Stimulated activated CD8-positive, alpha-beta memory T cell treated with anti-CD3 and anti-CD28 coated beads, Interleukin-4, amount 100 ng/mL, for 1 hour (primary cell): ENCODE measurements at places on chromosomes 5 and 9.
A peak's percentile ranks its signal among the peaks of the same experiment; 100 is the strongest.

DNA sequence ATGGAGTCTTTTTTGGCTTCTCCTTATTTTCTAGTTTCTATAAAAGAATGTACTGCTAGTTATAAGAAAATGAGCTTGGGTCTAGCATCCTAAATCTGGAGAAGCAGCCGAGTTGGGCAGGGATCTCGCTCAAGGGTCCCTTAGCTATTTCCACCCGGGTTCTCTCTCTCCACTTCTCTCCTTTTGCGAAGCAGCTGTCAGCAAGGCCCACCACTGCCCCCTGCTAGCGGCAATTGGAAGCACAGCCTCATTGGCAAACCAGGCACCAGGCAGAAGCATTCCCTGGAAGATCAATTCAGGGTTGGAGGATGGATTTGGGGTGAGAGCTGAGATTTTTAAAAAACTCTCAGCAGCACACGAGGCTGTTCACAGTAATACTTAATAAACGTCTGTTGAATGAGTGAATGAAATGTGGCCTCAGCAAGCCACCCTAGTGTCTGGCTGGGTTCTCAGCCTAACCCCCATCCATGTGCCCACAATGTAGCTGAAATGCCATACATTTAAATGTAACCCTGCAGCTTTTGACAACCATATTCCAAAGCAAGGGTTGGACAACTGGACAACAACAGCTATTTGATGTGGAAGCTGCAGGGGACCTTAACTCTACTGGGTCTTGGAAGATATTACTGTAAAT lies 34.6 kb upstream of the TNIP1 start:
- DNase-seq = peak; percentile 52

- DNase-seq = no peak
Observed at GRCh38 chr5:157286761-157287211, 20.9 kb downstream of the CYFIP2 start.

DNA sequence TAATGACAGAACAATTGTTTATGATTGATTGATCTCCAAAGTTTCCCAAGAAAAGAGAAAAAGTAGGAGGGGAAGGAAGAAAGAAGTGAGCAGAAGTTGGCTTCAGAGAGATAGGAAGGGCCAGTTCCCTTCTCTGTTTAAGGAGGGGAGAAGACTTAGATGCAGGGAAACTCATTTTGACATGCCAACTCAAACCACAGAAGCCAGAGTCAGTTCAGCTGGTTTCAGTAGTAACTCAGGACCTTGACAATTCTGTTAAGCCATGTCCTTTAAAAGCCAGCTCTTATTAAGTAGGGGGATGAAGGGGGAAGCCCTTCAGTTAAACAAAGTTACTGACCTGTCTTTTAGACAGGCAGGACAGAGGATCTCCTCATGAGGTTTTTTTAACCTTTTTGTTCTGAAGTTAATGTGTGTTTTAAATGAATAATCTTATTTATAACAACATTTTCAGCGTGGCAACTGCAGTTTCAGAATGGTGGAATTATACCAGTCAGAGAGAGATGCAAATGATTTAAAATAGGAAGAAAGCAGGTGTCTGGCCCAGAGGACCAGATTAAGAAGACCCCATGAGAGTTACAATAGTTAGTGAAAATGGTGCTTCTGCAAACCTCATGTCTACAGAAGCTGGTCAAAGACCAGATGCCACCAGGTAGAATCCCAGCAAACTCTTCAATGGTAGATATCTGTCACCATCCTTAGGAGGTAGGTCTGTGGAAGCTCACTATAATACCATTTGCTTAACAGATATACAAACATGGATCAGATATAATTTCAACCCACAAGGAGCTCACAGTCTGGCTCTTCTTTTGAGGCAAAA lies 29.3 kb upstream of the ABL1 start:
- no peak for DNase-seq

DNA sequence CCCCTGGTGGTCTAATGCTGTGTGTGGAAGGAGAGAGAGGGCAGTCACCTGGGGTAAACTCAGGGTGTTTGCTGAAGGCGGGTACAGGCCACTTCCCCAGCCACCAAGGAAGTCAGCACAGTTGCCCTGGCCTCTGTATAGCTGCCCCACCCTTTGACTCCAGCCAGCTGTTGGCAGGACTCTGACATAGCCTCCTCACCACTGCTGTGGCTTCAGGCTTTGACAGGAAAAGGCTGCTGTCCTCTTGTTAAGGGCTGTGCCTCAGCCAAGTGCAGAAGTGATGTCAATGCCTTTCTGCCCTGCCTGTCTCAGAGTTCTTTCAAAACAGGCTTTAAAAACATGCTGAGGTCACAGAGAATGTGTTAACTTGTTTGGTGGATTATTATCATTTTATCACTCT lies 487.2 kb upstream of the KLF4 start:
- no peak for DNase-seq

DNA sequence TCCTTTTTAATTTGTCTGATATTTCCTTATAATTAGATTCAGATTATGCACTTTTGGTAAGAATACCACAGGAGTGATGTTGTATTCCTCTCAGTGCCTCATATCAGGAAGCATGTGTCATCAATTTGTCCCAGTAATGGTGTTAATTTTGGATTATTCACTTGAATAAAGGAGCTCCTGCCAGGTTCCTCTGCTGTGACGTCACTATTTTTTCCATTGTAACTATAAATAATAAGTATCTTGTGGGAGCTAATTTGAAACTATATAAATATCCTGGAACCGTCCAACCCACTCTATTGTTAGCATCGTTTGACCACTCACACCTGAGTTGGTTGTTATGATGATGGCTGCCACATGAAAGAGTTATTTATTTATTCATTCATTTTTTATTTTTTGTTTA lies 107.9 kb downstream of the INVS start:
- DNase-seq = no peak

DNA sequence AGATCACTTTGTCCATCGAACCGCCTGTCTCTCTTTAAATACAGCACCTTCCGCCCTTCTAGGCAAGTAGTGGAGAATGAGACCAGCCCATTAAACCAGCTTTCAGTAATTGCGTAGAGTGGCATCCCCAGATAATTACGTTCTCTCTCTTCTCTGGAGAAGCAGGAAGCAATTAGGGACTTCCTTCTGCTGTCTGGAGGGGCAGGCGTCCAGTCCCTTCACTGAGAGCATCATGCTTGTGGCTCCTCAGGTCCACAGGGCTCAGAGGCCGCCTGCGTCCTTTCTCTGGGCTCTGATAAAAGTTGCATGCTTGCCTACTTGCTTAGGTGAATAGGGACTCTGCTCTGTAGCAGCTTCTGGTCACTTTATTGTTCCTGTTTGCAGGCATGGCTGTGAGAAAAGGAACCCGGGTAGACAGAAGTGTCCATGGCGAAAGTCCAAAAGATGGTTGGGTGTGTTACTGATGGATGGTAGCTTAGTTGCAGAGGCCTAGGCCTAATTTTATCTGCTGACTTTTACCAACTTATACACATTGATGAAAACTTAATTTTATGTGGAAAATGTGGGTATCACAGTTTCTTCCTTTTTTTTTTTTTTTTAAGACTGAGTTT lies 299.1 kb upstream of the PANK3 start:
- no peak for DNase-seq

DNA sequence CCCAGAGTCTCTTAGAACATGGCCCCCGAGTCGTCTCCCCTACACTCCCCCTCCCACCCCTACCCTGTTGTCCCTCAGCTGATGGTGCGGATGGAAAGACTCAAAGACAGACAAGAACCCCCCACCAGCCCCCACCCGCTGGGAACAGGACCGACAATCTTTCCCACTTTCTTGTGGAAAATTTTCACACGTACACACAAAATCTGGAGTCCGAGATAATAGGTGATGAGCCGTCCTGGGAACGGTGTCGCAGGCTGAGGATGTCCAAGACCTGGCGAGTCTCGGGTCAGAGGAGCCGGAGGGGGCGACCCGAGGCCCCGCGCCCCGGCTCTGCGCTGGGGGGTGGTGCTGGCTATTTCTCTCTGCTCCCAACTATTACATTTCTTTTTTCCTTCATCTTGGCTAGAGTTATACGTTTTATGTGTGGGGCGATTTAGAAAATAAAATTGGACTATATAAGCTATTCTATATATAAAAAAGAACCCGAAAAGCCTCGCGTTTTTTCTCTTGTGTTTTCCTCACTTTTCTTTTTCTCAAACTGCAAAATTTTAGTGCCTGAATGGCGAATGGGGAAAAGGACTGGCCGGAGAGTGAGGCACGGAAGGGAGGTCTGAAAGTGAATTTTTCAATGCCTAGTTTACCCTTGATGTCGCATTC lies 188.8 kb downstream of the MEF2C start:
- DNase-seq = no peak

- no peak for DNase-seq
Observed at GRCh38 chr5:17174965-17175364, 42.5 kb upstream of the BASP1 start.

DNA sequence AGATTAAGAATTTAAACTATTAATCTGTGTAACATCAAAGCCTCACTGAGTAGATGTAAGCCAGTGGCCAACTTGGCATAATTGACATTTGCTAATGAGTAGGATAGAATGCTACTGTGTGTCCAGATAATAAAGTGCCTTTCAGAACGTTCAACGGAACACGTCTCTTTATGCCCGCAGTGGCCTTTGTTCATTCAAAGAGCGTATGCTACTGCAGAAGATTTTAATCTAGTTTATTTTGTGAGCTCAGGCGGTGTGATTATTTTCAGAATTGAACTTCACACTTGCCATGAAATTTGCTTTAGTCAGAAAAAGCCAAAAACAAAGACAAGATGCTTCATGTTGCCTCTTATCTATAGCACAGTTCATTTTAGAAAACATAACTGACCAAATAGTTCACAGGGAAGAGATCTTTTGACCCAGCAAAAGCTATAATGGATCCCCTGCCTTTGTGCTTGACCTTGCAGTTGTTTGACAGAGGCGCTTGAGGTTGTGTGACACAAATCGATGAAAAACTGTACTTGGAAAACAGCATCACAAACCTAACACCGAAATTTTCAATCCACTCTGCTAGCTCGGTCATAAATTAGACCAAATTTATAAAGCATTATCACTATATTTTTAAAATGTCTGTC lies 530.9 kb upstream of the TYRP1 start:
- DNase-seq = no peak

GRCh38 chr5:146068977-146069779 lies 36.2 kb downstream of the PLAC8L1 start:
- DNase-seq = no peak
